H7 (cell line): ENCODE measurements at places on chromosomes 2 and 18.
A peak's percentile ranks its signal among the peaks of the same experiment; 100 is the strongest.

DNA sequence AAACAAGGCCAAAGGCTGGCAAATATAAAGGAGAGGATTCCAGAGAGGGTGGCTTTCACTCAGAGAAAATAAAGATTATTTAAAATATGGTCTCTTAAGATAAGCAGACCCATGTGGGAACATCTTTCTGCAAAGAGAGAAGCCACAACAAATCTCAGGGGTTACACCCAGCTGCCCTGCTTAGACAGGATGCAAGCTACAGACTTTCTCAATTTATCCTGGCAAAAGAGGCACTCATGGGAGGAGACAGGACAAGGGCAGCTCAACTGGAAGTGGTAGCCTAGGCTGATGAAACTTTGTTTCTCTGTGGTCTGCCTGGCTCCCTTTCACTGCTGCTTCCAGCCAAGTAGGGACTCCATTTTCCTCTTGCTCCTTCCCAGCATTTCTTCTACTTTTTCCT, 25.9 kb upstream of the SULT1C4 start:
- no peak for DNase-seq

GRCh38 chr2:12498704-12499103, 218.0 kb upstream of the TRIB2 start:
- no peak for DNase-seq

DNA sequence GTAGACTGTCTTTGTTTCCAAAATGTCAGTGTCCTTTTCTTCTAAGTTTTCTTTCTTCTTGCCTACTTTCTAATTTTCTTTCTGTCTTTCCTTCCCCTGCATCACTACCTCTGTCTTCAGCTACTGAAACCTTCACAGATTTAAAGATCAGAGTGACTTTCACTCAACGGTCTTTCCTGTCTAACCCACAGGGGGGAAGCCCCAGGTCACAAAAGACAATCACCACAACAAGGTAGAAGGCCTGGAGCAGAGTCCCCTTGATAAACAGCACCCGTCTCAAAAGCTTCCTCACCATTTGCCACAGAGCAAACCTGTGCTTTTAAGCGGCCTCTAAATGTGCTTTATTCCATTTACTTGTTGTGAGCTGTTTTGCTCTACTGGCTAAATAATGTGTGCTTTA, 665.4 kb downstream of the BCL11A start:
- DNase-seq, result peak; percentile 54

DNA sequence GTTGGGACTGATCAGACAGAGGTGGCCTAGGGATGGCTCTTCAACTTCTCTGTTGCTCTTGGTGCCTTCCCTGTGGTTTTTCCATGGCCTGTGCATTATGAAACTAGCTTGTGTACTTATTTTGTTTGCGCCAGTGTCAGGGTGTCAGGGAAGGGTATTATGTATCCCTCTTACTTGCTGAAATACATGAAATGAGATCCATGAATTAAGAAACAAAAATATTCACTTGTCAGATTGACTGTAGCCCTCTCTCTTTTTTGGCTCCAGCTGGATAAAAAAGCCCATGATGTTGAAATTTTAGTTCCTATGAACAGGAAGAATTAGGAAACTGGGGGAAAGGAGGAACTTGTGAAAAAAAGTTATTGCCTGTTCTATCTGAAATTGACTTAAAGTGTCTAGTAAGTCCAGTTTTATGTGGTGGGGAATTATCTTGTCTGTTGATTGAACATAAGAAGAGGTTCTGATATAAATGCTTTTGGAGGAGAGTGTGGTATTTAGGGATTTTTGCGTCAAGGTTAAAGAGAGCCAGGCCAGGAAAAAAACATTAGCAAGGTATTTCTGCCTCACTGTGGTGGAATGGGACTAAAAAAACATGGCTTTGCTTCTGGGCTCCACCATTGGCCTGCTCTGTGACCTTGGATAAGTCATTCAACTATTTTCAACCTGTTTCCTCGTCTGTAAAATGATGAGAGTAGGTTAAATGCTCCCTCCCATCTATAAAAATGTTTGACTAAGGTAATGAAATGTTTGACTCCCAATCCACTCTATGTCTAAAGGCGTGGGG, 12.0 kb downstream of the UGP2 start:
- DNase-seq, result no peak

- no peak for DNase-seq
Observed at GRCh38 chr2:112085916-112086669, 31.0 kb downstream of the TMEM87B start.

DNA sequence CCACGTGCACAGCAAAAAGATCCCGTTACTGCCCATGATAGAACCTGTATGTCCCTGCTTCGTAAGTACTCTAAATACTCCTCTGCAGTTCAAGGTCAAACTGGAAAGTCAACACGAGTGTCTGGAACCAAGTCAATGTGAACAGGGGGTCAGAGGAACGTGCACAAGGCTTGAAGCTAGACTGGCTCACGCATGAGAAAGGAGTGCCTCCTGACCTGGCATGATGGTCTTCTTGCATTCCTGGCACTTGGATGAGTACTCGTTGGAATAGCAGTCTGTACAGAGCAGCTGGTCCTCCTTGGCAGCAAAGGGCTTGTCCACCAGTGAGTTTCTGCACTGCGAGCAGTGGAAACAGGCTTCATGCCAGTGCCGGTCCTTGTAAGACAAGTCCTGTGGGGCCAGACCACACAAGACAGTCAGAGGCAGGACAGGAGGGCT, 25.5 kb downstream of the FHL2 start:
- DNase-seq, result no peak

- DNase-seq, result no peak
Observed at GRCh38 chr2:241985986-241986329, 116.4 kb downstream of the RTP5 start.

DNA sequence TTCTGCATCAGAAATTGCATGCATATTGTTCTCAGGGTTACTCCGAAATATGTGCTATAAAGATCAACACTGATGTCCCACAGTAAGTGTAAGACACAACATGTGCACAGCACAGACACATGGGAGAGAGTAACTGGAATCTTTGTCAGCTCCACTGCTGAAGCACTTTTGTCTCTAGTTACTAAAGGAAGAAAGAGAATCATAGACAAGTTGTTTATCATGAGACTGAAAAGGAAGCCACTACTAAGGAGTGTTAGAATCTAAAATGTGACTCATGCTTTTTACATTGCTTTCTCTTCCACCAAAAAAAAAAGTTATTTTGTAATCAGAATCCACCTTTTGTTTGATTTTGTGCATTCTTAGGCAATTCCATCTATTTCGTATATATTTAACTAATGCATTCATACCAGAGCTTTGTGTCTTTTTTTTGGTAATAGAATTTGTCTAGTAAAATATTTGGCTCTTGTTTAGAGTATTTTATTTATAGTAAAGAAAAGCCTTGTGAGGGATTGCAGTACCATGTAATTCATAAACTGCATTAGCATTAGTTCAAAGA, 502.4 kb downstream of the FBXO15 start:
- DNase-seq, result no peak

- no peak for DNase-seq
Observed at GRCh38 chr2:215514516-215514915, 78.6 kb upstream of the FN1 start.

DNA sequence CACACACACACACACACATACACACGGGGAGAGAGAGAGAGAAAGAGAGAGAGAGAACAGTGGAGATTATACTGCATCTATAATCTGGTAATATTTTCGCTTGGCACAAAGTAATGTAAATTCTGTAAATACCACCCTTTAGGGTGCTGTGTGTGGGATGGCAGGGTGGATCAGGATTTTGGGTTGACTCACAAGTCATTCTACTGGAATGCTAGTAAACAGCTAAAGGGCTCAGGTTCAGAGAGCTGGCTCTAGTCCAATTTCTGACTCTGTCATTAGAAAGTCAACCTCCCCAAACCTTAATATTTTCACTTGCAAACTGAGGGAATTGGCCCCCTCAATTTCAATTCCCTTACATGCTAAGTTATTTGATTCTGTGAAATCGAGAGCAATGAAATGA, 308.3 kb downstream of the TSN start:
- no peak for DNase-seq

GRCh38 chr2:232417489-232417888, 10.8 kb downstream of the ALPG start:
- DNase-seq, result peak; percentile 46

GRCh38 chr2:22838461-22838860, 546.5 kb upstream of the KLHL29 start:
- no peak for DNase-seq

DNA sequence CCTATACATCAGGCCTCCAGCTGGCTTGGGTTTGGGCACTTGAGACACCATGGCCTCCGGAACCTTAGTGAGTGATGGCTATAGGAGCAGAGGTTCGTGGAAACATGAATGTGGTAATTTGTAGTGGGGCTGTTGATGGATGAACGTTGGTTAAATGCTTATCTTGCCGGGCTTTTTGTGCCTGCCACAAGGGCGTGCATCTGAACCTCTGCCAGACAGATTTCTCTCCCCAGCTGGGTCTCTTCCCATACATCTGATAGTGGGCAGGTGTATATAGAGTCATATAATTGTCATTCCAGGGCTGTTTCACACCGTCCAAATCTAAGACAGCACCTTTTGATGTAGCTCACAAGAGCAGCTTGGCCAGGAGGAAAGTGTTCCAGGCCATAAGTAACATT, 14.7 kb downstream of the LAMA3 start:
- no peak for DNase-seq

DNA sequence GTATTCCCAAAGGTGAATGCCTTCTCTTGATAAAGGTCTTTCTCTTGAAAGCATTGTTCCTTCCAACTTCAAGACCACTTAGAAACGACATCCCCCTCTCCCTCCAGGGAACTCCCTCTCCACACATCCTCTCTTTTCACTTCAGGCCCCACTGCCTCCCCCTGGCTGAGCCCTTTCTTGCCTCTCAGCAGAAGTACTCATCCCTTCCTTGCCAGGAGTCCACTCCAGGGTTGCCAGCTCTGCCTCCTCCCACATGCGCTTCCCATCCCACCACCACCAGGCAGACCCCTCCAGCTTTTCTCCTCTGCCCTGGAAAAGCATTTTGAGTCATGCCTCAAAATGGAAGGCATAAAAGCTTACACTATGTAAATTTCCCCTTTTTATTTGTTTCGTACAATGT, 126.3 kb upstream of the SALL3 start:
- peak; percentile 8 for DNase-seq

DNA sequence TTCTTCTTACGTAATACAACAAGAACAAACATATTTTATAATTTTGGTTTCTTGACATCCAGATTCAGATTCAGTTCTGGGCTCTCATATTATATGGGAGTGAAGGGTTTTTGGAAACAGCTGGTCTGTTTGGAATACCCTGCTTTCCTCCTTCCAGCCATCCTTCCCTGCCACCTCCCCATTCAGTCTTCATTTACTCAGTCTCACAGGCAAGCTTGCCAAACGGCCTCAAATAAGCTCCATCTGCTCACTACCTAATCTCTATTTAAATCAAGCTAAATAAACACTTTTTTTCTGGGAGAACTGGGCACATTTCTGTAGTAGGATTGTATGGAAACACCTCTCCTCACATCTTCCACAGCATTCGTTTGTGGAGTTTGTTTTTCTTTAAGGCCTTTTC, 147.5 kb downstream of the RND3 start:
- DNase-seq, result no peak

GRCh38 chr2:128309280-128310093, 9.2 kb downstream of the HS6ST1 start:
- peak; percentile 54 for DNase-seq

- no peak for DNase-seq
Observed at GRCh38 chr2:239355724-239356123, 45.1 kb downstream of the HDAC4 start.

DNA sequence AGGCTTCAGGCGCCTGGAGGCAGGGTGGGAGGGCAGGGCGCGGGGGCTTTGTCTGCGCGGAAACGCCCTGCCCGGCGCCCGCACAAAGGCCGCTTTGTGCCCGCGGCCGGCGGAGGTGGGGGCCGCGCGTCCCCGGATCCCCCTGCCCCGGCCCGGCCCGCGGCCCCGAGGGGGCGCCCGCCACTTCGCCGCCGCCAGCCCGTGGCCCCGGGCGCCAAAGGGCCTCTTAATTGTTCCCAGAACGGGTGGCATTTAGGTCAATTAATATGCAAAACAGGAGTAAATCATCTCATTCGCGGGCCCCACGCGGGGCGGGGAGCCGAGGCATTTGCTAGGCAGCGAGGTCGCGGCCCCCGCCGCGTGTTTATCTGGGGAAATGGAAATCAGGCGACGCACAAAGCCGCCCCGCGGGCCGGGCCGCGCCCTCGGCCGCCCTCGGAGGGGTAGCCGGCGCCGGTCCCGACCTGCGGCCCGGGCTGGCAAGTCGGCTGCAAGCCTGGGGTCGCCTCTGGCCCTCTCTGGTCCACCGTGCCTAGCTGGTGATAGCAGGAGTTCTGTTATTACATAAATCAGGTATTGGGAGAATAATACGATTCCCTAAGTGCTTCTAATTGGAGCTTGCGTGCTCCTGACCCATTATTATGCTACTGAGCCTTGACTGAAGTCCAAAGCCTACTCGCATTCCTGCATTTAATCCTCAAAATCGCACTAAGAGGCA, 148.2 kb upstream of the GLI2 start:
- DNase-seq, result peak; percentile 96

DNA sequence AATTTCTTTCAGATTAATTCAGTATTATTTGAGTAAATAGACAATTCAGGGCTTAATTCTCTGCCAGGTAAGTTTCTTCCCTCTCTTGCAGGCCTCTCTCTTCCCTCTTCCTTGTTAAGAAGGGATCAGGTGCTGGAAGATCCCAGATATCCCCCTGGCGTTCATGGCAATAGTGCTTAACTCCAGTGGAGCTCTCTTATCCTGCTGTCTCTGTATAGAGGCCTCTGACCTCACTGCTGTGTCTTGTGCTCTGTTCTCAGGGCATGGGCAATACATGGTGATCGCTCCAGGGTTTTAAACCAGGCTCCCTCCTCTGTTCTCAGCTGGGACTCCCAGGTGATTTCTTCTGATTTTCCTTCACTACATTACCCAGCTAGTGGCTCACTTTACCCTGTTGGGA, 226.8 kb downstream of the MC4R start:
- no peak for DNase-seq

- no peak for DNase-seq
Observed at GRCh38 chr2:18356676-18357075, 203.8 kb downstream of the RDH14 start.

DNA sequence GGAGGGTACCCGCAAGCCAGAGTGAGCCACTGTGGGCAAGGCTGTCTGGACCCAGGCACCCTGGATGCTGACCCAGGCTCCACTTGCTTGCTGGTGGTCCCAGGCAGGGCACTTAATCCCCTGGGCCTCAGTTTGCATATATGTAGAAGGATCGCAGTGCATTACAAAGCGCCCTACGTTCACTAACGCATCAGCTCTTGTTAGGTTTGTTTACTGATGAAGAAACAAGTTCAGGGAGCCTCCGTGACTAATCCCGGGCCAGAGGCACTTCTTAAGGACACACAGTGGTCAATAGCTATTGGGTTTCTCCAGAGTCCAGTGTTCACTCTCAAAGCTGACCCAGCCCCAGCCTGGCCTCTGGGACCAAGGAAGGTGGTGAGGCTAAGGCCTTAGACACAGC, 70.2 kb downstream of the LBH start:
- DNase-seq, result peak; percentile 77

GRCh38 chr2:75870133-75870532, 159.4 kb upstream of the GCFC2 start:
- peak; percentile 35 for DNase-seq

DNA sequence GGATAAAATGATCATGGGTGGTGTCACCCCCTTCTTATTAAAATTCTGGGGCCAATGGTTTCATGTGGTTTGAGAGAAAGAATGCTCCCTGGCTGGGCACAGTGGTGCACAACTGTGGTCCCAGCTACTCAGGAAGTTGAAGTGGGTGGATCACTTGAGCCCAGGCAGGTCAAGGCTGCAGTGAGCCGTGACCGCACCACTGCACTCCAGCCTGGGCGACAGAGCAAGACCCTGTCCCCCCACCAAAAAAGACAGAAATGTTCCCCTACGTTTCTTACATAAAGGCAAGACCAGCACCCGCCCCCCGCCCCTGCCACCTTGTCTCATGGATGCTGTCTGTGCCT, 53.0 kb upstream of the ID2 start:
- DNase-seq, result no peak
